ENCODE measurements at places on chromosomes 5 and 9. TPM values are rescaled to one million over a fixed set of nuclear protein-coding genes. Genes with fewer than 3 reads are reported as not detected.

DNA sequence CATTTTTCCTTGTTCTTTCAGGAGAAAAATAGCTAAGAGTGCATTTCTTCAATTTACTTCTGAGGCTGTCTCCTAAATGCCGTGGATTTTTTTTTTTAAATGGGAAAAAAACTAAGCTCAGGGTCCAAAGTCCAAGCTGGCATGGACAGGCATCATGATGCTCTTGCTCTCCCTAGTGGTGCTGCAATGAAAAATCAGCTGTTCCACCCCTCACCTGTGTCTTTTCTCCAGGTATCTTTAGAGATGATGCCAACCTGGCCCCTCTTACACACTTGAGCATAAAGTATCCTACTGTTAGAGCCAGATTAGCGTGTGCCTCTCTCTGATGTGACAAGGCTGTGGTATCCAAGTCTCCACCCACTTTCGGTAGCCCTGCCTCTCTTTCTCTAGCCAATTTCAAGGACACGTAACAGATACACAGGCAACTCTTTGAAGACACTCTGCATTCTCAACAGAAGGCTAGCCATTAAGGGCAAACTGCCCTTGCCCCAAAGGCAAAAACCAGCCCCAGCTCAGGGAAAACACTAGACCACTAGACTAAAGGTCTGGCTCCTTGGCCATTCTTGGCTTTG lies 208.8 kb downstream of the SAXO1 start:
- no peak for DNase-seq

GRCh38 chr5:145903113-145903512 lies 30.3 kb upstream of the GRXCR2 start:
- no peak for DNase-seq

Gene PITX1
- not detected for total RNA-seq

Gene GNE
- 16.9 TPM for total RNA-seq

DNA sequence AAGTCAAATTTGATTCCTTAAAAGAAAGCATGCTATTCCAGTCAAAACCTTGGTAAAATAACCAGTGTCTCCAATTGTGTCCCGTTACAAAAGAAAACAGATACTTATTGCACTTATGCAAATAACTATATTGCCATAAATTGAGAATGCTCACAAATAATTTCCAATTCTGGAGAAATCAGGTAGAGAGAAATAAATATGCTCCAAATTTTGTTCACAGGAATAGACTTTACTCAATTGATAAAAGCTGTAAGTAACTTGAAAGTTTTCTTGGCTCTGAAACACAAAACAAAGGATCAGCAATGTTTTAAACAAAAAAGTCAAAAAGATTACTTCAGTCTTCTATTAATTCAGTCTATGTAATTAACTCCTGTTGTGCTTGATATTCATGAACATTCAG lies 7.8 kb upstream of the DTWD2 start:
- no peak for DNase-seq

- no peak for DNase-seq
Measured at GRCh38 chr9:93049491-93049890, 9.0 kb upstream of the SUSD3 start.
